Activated naive CD8-positive, alpha-beta T cell treated with anti-CD3 and anti-CD28 coated beads for 36 hours (primary cell): ENCODE measurements at places on chromosomes 13 and 19. TPM values are rescaled to one million over a fixed set of nuclear protein-coding genes. Genes with fewer than 3 reads are reported as not detected.

The SYT3 gene
- total RNA-seq, result 1.9 TPM

The MED29 gene
- total RNA-seq, result 23.3 TPM

DNA sequence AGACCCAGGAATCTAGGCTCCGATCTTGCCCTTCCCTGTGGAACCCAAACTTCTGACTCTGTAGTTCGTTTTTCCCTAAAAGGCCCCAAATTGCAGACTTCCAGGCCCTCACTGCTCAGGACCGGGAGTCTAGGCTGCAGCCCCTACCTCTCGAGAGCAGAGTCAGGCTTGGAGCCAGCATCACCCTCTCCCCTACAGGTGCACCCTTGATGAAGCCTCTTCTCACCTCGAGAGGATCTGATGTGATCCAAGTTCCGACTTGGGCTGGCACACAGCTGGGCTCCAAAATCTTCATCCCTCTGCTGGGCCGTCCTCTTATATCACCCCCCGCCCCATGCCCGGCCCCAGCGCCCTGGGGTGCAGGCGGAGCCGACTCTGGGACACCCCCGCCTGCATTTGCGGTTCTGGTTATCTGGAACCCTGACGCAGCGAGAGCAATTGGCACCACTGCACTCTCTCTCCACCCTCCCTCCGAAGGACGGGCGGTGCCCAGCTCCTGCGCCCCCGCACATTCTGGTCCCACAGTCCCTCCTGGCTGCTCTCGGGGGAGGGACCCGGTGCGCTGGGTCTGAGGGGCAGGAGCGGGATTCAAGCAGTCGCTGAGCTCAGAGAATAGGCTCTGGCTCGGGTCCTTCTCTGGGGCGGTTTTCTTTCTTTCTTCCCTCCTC is at the start of gene KLK7:
TSS of gene KLK7 (minus strand) at position 293 of the 668 bp plus-strand sequence. CDS start 1,518 bp downstream, outside the sequence.
- no peak for DNase-seq
- no peak within 1 kb of the TSS for H3K27ac ChIP-seq
- peaks cover 44% of the 10 kb centered on the region for H3K27me3 ChIP-seq

The PLEKHA4 gene
- 7.6 TPM for total RNA-seq

DNA sequence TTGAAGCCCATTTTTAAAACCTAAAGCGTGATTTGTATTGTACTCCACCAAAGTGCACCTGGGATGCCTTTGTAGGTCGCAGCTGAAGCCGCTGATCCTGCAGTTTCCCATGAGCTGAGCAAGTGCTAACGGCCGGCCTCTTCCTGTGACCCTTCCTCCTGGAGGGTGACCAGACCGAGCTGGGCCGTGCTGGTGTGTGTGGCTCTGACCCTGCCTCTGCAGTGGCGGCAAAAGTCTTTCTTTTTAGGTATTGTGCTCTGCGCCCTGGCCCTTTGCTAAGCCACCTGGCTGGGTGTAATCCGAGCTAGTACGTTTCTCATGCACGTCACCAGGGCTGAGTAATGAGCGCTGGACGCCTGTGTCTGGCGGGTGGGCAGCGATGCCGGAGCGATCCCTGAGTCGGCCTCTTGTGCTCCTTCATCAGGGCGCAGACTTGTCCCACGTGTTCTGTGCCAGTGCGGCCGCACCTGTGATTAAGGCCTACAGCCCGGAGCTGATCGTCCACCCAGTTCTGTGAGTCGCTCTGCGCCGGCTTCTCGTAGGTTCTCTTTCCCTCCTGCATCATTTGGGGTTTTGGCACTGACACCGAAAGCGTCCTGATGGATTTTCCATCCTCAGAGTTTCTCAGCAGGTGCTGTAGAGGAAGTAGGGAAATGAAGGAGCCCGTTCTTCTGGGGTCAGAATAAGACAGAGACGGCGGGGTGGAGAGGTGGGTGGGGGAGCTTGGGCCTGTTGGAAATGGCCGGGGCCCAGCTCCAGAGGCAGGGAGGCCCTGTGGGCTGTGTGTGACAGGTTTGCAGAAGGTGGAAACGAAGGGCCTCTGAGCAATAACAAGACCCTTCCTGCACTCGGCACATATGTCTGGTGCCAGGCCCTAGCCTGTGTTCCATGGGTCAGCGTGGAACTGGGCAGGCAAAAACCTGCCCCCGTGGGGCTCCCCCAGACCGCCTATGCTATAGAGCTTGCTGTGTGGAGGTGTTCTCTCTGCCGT is 9.7 kb downstream of the NAXD start:
- H3K4me1 ChIP-seq, result peaks cover 31% of the 10 kb centered on the region
- DNase-seq, result no peak
- H3K36me3 ChIP-seq, result no peaks in the 10 kb centered on the region
- no peak overlapping the region for H3K4me3 ChIP-seq

The SPACA4 gene
- total RNA-seq, result not detected

DNA sequence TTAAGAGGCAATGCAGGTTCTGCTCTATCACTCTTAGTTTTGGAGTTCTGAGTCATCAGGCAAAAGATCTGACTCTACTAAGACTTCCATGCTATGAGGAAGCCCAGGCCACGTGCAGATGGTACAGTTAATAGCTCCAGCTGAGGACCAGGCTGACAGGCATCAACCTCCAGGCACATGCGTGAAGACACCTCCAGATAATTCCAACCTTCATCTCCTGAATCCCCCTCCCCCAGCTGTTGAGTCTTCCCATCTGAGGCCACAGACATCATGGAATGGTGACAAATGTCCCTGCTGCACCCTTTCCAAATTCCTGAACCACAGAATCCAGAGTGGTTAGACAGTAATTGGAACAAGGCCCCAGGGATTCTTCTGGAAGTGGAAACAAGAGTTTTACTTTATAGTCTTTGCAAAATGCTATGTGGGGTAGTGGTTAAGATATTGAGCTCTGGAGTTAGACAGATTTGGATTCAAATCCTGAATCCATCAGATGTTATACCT is 183.8 kb downstream of the KLF5 start:
- H3K36me3 ChIP-seq, result no peaks in the 10 kb centered on the region
- no peak overlapping the region for H3K27ac ChIP-seq
- H3K27me3 ChIP-seq, result no peaks in the 10 kb centered on the region
- no peak overlapping the region for H3K4me3 ChIP-seq
- DNase-seq, result no peak

GRCh38 chr13:97364031-97364430 is 69.9 kb upstream of the RAP2A start:
- H3K27ac ChIP-seq, result no peak overlapping the region
- H3K4me3 ChIP-seq, result no peak overlapping the region
- H3K36me3 ChIP-seq, result peaks cover 15% of the 10 kb centered on the region
- H3K27me3 ChIP-seq, result no peaks in the 10 kb centered on the region
- DNase-seq, result no peak
